Left colon (tissue), 2 donors: ENCODE measurements at places on chromosomes 7 and 10. TPM values are rescaled to one million over a fixed set of nuclear protein-coding genes. Genes with fewer than 3 reads are reported as not detected.

DNA sequence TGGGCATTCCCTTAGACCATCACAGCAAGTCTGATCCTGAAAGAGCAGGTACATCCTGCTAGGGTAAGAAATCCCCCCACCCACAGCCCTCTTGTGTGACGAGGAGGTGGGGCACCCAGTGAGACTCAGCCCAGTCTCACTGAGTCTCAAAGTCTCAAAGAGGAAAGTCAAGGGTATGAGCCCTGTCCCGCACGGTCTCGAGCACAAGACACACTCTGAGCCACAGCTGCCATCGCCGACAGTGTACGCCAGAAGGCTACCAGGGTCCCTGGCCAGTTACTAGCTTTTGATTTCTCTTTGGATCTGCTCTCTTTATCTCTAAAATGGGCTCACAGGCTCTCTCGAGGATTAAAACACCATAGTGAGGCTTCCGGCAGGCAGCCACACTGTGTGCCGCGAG is 190.2 kb downstream of the TNS3 start:
- DNase-seq = peak; percentile 11

SPDYE2 gene
- not detected for total RNA-seq

DNA sequence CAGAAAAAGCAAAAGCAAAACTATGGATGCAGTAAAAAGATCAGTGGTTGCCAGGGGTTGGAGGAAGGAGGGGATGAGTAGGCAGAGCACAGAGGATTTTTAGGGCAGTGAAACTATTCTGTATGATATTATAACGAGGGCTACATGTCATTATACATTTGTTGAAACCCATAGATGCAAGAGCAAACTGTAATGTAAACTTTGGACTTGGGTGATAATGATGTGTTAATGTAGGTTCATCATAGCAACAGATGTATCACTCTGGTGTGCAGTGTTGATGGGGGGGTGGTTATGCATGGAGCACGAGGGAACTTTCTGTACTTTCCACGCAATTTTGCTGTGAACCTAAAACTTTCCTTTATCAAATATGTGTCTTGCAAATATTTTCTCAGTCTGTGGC is 23.2 kb downstream of the SLK start:
- no peak for DNase-seq

GPRIN2 gene
- 56.7 TPM for total RNA-seq

SEMA3E gene
- 2.2 TPM for total RNA-seq

- DNase-seq = no peak
Measured at GRCh38 chr7:87984088-87984487, 50.0 kb downstream of the ADAM22 start.

PRF1 gene
- total RNA-seq = 2.7 TPM

DNA sequence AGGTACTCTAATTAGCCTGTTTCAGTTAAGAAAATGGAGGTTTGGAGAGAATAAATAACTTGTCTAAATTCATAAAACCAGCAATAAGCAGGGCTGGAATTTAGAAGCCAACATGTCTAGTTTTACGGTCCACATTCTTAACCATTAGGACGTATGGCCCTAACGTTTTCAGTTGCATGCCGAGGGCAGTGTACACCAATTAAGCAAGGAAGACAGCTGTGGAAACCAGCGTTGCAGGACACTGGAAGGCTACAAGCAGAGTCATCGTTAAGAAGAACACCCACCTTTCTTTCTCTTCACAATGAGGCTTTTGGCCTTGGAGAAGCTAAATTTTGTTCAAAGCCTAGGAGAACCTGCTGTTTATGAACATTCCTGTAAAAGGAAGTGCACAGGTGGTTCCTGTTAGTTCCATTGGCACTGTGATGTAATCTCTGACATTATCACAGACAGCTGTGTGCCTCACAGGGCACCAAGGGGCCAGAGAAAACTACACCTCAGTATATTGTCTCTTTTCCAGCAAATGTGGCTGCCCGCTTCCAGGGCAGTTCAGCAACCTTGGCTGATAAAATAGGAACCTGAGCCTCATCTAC is 21.0 kb downstream of the MPP7 start:
- no peak for DNase-seq

TDRD1 gene
- total RNA-seq = 2.9 TPM

DNA sequence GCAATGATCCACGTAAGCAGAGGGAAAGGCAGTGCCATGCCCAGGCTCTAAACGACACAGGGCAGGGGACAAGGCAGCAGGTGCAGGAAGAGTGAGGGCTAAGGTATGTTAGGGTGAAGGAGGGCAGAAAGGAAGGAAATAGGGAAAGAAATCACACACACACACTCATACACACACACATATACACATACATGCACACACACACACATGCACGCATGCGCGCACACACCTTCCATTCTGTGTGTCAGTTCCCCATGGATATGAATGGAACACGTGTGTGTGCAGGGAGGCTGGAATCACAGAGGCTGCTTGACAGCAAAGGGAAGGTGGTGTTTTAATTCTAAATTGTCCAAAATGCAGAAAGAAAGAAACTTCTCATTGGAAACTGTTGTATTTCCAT is 6.2 kb upstream of the PHYH start:
- no peak for DNase-seq

UBE3C gene
- total RNA-seq = 54.4 TPM

DNA sequence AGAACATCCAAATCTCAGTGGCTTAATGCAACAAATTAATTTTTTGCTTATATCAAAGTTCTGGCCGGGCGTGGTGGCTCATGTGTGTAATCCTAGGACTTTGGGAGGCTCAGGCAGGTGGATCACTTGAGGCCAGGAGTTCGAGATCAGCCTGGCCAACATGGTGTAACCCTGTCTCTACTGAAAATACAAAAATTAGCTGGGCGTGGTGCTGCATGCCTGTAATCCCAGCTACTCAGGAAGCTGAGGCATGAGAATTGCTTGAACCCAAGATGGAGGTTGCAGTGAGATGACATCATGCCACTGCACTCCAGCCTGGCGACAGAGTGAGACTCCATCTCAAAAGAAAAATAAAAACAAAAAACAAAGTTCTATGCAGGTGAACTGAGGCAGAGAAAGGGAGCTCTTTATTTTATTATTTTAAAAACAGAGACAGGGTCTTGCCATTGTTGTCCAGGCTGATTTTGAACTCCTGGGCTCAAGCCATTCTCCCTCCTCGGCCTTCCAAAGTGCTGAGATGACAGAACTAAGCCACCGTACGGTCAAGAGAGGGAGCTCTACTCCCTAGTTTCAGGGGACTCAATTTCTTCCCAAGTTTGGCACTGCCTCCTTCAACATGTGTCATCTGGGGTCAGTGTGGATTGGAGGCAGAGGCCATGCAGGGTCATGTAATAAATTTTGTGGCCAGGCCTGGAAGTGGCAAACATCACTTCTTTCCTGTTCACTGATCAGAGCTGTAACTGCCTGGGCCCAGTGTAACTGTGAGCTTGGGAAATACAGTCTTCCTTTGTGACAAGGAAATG is 2.4 kb downstream of the ADCK2 start:
- DNase-seq = no peak

DNA sequence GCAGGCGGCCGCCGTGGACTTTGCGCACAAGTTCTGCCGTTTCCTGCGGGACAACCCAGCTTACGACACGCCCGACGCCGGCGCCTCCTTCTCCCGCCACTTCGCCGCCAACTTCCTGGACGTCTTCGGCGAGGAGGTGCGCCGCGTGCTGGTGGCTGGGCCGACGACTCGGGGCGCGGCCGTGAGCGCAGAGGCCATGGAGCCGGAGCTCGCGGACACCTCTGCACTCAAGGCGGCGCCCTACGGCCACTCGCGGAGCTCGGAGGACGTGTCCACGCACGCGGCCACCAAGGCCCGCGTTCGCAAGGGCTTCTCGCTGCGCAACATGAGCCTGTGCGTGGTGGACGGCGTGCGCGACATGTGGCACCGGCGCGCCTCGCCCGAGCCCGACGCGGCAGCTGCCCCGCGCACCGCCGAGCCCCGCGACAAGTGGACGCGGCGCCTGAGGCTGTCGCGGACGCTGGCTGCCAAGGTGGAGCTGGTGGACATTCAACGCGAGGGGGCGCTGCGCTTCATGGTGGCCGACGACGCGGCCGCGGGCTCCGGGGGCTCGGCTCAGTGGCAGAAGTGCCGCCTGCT is 14.1 kb downstream of the SH2B2 start:
- no peak for DNase-seq

- no peak for DNase-seq
Measured at GRCh38 chr7:26375726-26376174, 84.1 kb downstream of the SNX10 start.

NOC3L gene
- 6.6 TPM for total RNA-seq

HSPA12A gene
- total RNA-seq = 6.6 TPM

CYP2C19 gene
- 3.9 TPM for total RNA-seq
